NCI-H1436 treated with DMSO at 0.1 percent for 48 hours (cell line): ENCODE measurements at places on chromosomes 1 and 21.

GRCh38 chr1:168582688-168583336 is 6.4 kb downstream of the XCL1 start:
- no peak for DNase-seq

DNA sequence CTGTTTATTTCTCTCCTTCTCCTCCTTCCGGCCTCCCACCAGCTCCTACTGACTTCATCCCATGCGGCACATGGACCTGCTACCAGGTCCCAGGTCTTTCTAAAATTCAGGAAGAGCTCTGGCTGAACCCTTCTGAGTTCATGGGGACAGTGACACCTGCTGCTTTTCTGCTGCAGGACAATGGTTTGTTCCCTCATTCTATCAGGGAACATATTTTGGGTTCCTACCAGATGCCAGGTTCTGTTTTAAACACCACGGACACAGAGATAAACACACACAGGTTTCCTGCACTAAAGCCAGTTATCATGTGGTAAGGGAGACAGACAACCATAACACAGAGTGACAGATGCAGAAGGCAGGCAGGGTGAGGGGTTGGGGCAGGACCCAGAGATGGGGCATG is 114.0 kb upstream of the RAB4A start:
- no peak for DNase-seq

DNA sequence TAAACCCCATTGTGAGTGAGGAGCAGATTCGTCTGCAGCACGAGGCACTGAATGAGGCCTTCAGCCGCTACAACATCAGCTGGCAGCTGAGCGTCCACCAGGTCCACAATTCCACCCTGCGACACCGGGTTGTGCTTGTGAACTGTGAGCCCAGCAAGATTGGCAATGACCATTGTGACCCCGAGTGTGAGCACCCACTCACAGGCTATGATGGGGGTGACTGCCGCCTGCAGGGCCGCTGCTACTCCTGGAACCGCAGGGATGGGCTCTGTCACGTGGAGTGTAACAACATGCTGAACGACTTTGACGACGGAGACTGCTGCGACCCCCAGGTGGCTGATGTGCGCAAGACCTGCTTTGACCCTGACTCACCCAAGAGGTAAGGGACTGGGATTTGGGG is 132.2 kb downstream of the PAPPA2 start:
- DNase-seq: no peak

DNA sequence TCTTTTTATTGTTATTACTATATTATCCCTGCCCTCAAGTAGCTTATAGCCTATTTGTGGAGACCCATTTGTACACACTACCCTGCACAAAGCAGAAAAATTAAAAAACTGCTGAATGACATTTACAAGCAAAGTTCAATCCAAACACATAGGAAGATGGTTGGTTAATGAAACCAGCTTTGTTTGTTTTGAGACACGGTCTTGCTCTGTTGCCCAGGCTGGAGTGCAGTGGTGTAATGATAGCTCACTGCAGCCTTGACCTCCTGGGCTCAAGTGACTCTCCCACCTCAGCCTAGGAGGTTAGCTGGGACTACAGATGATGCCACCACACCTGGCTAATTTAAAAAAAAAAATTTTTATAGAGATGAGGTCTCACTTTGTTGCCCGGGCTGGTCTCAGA is 31.6 kb downstream of the TGFB2 start:
- DNase-seq: no peak

DNA sequence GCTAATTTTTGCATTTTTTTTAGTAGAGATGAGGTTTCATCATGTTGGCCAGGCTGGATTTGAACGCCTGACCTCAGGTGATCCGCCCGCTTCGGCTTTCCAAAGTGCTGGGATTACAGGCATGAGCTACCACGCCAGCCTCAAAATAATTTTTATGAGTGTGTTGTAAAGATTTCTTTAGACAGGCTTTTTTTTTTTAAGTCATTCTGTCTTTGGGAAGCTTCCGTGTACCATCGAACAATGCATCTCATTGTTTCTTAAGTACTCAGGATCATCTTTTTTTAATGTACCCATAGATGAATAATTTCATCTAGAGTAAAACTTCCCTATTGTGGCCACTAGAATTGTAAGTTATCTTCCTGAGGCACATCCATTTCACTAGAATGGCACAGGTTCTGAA is 19.6 kb upstream of the SDC3 start:
- no peak for DNase-seq

DNA sequence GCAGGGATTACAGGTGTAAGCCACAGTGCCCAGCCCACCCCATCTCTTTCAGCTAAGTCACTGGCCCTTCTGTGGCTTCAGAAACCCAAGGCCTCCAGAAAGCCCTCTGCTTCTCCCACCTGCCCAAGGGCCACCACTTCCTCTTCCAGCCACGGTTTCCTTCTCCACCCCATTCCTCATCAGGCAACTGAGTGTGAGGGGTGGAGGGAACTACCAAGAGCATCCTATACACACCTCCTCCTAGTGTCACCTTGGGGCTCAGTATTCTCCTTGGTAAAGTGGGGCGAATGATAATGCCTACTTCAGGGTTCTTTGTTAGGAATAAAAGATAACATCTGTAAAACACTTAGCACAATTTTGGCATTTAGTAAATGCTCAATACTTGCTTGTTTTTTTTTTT is 30.0 kb downstream of the KNCN start:
- DNase-seq: no peak

DNA sequence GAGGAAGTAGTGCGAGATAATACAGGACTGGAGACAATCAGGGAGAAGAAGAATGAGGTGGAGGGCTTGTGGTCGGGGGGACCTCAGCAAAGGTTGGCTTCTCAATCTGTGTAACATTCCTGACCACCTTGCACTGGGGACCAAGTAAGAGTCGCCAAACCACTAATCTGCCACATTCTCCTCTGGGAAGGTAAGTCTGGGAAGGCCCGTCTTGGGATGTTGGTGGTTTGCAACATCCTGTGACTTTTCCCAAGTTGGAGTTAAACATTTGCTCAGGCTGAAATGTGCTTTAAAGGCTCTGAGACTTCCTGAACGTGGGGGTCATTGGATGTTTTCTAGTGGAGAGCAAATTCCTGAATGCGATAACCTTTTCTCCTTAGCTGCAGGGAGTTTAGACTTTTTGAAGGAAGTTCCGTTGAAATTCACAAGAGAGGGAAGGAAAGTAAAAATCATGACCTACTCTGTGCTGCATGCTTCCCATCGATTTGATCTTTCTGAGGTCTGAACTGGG is 325.9 kb downstream of the RPS6KC1 start:
- DNase-seq: no peak

DNA sequence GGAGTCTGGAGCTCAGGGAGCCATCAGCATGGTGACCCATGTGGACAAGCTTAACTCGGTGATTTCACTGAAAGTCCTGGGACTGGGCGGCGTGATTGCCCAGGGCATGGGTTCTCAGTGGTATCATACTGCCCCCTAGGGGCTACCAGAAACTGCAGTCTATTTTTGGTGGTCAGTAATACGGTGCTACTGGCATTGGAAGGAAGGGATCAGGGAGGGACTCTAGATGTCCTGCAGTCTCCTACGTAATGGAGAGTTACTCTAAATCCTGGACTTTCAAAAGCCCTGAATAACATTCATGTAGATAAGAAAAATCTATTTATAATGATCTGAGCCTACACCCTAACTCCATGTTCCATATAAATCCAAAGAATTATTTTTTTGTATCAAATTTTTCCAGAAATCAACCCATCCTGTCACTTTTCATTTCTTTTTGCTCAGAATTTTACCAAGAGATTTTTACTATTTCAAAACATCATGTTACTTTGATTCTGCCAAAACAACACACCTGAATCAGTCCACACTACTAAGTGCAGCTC is 37.3 kb downstream of the PABPC4 start:
- DNase-seq: no peak

- DNase-seq: no peak
Measured at GRCh38 chr1:202037706-202038296, 27.4 kb downstream of the ELF3 start.

- DNase-seq: no peak
Measured at GRCh38 chr1:39954324-39954869, 548 bp upstream of the MFSD2A start.

DNA sequence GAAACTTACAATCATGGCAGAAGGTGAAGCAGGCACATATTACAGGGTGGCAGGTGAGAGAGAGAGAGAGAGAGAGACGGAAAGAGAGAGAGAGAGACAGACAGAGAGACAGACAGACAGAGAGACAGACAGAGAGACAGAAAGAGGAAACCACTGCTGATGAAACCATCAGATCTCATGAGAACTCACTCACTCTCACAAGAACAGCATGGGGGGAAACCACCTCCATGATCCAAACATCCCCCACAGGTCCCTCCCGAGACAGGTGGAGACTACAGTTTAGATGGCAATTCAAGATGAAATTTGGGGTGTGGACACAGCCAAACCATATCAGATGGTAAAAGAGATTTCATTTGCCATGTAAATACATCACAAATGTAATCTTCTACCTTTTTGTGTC is 708.1 kb downstream of the MRPL39 start:
- no peak for DNase-seq

GRCh38 chr1:237386362-237387143 is 344.6 kb downstream of the RYR2 start:
- no peak for DNase-seq

DNA sequence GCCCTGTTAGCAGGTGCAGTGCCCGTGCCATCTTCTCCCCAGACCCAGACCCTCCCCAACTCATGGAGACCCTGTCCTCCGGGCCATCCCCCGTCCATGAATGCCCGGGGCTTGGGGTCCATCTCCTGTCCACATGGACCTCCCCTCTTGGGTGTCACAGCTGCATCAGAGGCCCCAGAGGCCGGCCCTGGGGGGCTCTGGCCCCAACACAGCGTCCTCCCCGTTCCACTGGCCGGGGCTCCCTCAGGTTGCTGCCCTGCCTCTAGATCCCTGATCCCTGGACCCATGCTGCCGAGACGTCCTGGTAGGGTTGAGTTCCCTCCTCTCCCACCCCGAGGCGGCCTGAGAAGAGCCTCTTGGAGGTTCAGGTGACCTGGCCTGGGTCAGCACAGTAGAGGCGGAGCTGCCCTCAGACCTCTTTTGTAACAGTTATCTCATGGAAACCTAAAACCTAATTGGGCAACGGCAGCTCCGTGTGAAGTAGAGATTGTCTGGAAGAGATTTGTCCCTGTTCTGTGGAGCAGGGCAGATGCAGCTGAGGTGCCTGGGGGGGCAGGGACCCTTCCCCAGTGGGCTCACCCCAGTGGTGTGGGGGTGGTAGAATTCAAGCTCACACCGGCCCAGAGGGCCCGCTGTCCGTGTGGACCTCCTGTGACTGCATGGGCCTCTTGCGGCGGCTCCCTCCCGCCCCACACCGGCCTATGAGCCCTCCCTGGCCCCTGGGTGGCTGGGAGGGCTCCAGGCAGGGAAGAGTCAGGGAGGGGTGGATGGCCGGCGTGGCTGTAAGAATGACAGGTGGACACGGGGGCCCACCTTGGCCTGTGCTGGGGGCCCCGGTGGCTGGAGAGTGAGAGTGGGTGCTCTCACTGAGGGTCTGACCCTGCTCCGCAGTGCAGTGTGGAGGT is 56.1 kb downstream of the SKI start:
- no peak for DNase-seq

DNA sequence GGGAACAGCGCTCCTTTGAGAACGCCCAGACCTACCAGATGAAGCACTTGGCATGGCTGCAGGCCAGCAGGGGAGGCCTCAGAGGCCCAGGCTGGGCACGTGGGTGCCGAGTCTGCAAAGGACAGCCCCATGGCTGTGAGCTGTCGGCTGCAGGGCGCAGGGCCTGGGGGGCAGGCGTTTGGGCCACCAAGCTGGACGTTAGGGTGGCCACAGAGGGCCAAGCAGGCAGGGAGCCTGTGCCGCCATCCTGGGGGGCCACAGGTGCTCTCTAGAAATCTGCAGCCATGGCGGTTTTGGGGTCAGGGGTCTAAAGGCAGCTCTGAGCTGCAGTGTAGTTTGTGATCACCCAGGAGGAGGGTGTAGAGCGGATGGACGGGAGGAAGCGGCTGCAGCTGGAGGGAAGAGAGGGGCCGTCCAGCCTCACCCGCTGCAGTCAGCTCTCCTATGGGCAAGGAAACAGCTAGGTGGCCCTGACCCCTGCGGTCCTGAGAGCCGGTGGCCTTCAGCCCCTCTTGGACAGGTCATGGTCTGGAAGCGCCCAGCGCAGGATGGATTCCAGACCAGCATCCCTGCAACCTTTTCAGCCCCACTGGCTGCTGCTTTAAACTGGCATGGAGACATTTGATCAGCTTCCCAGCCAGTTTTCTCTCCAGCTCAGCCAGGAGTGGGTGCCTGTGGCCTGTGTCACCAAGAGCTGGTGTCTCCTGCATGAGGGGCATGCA is 11.0 kb downstream of the IBA57 start:
- DNase-seq: no peak

DNA sequence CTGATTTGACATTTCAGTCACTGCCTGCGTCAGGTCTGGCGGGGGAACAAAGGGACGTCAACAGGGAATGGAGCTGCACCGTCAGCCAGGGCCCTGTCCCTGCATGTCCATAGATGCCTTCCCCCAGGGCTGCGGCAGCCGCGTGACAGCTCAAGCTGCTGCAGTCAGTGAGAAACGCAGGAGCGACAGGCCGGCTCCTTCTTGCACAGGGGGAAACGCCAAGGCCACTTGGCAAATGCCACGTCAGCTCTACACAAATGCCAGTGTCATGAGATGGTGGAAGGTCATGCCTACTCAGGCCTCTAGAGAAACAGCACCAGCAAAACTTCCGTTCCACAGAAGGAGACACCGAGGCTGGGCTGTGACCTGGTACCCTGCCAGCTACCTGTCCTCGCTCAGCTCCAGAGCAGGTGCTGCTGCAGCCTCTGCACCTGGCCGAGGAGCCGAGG is 37.7 kb downstream of the SYF2 start:
- DNase-seq: no peak

DNA sequence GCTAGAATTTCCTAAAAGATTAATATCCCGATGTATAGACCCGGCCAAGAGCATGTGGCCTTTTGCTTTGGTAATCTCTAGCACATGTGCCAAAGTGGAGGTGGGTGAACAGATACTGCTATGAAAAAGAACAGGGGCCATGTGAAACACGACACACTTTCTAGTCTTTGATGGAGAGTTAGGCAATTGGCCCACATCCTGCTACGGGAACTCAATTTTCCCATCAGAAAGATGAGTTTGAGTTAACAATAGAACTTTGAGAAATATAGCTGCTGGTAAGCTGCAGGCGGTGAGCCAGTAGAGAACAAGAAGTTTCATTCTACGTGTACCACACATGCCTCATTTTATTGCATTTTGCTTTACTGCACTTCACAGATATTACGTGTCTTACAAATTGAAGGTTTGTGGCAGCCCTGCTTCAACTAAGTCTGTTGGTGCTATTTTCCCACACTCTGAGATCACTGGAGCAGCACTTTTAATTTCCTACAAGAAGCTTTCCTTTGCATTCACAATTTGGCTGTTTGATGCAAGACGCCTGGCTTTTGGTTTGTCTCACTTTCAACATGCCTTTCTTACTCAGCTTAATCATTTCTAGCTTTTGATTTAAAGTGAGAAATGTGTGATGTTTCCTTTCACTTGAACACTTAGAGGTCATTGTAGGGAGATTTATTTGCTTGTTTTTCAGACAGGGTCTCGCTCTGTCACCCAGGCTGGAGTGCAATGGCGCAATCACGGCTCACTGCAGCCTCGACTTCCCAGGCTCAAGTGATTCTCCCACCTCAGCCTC is 46.3 kb downstream of the HTR6 start:
- DNase-seq: no peak

GRCh38 chr1:151854658-151855057 is 1.1 kb upstream of the THEM5 start:
- no peak for DNase-seq

- DNase-seq: no peak
Measured at GRCh38 chr1:115090186-115090490, 835 bp upstream of the TSPAN2 start.
